AG08395 (cell line): ENCODE measurements at places on chromosomes 13 and 19.

GRCh38 chr13:48232420-48233045, 473 bp upstream of the ITM2B start:
- DNase-seq: no peak

DNA sequence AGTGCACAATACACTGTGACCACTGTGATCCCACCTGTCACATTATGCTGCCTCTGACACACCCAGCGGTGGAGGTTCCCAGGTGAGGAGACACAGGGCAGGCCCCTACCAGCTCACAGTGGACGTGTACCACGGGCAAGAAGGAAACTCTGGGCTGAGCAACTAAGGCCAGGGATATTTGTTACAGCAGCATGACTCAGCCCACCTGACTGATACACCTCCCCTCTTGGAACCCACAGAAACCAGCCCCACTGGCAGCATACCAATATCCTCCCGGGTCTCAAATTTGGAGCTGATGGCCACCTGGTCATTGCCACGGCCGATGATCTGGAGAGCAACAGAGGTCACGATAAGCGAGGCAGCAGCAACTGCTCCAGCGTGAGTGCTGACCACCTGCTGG, 14.9 kb downstream of the KLC3 start:
- no peak for DNase-seq

DNA sequence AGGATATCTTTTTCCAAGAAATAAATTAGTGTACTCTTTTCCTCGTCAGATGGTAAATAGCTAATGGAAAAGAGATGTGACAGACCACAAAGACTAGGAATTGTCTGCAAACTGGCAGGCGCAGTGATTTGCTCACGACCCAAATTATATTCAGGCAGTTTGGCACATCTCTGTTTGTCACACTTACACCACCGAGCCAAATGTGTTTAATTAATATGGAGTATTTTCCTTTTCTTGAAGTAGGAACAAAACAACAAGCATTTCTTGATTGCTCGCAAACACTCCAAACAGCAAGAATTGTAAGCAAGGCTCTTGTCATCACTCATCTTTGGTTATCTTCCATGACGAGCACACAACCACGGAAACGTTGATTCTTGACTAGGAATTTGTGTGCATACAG, 884.2 kb downstream of the PCDH9 start:
- DNase-seq: no peak

GRCh38 chr19:54464630-54465425, 1.2 kb upstream of the LENG9 start:
- DNase-seq: peak; percentile 85

GRCh38 chr19:30521937-30522336, 149.8 kb downstream of the ZNF536 start:
- no peak for DNase-seq

DNA sequence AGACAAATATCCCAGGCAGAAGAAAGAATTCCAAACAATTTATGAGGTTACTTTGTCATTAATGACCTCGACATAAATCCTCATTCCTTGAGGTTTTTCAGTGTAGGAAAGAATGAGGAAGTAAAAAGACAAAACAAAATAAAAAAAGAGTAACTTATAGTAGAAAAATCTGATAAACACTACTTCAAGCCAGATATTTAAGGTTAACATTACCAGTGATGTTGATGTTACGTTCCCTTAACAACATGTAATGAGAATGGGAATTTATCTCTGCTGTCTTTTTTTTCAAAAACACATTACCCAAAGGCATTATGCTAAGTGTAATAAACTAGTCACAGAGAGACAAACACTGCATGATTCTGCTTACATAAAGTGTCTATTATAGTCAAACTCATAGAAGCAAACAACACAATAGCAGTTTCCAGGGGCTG, 935.1 kb downstream of the SLITRK1 start:
- DNase-seq: no peak

GRCh38 chr13:73844986-73845385, 289.2 kb downstream of the KLF12 start:
- no peak for DNase-seq

- DNase-seq: no peak
These were observed 11.4 kb upstream of the CDC42EP5 start for GRCh38 chr19:54484451-54484850.

DNA sequence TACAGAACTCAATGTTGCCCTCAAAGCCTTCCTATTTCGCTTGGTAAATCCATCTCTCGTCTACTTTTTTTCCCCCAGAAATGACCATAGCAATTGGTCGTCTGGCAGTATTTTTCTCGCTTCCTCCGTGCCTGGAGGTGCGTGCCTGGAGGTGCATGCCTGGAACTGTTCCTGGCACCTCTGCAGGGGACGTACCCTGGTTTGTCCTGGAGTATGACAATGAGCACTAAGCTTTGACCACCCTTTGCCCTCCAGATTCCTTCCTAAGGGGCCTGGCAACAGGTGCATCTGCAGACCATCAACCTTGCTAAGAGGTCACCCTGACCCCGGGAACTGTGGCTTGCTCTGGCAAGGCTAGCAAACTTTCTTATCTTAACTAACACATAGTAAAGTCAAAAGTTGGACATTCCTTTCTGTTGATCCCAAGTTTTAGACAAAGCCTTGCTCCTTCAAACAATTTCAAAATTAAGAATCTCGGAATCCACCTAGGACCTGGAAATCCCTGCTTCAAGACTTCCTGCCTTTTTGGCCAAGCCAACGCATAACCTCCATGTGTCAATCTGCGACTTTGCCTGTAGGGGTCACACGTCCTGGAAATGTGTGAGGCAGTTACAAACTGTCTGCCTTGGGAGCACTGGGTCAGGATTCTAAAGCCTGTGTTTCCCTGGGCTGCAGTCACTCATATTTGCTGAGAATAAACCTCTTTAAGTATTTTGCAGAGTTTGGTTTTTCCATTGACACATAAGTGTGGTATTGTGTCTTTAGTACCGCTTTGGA, 28.8 kb upstream of the TUBGCP3 start:
- DNase-seq: peak; percentile 67

GRCh38 chr13:97133955-97134354, 88.2 kb upstream of the MBNL2 start:
- no peak for DNase-seq

DNA sequence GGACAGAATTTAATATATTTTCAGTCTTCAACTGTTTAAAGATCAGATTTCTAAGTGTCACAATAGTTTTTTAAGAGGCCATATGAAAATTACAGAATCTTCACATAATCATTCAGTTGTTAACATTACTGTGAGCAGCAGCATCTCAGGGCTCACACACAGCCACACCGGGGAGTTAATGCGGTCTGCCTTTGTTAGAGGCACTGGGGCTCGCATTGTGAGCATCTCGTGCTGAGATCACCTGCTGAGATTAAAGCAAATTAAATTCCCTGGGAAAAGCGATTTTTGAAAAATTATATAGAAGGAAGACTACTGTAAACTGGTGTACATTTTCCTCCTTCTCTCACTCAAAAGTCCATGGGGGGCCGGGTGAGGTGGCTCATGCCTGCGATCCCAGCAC, 16.6 kb downstream of the GPR12 start:
- DNase-seq: no peak

DNA sequence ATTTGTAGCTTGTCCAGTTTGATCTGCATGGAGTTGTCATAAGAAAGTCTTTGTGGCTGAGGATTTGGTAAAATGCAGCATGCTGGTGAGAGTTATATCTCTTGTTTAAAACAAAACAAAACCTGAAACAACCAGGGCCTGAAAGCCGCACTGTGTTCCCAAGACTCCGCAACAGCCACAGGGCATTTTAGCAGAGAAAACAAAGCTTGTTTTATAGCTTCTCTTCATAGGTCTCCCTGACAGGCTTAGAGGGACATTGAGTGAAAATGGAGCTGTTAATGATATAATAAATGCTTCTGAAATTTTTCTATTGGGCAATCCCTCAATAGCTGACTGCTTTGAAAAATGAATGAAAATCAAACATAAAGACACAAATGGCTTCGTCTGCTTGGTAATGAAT, 148.7 kb upstream of the RNF113B start:
- DNase-seq: no peak

- no peak for DNase-seq
These were observed 430.3 kb upstream of the ATXN8OS start for GRCh38 chr13:69677343-69677742.

DNA sequence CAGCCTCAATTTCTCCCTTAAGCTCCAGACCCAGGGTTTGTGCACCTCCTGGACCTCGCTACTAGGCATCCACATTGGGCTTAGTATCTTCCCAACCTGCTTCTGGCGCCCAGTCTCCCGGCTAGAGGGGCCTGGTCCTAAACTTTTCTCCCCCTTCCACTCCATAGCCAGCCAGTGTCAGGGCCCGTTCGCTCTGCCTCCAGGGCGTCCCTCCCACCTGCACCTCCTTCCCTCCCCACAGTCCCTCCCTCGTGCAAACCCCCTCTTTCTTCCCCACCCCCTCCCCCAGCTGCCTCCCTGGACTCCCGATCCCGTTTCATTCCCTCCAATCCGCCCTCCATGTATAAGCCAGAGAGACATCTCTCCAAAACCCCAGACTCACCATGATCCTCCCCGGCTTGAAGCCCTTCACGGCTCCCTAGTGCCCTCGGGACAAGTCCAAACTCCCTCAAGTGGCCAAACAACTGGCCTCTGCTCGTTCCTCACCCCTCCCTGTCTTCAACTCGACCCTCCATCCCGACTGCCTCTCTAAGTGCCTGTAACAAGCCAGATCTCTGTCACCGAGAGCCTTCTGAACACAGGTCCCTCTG, 997 bp upstream of the SAMD4B start:
- DNase-seq: no peak

DNA sequence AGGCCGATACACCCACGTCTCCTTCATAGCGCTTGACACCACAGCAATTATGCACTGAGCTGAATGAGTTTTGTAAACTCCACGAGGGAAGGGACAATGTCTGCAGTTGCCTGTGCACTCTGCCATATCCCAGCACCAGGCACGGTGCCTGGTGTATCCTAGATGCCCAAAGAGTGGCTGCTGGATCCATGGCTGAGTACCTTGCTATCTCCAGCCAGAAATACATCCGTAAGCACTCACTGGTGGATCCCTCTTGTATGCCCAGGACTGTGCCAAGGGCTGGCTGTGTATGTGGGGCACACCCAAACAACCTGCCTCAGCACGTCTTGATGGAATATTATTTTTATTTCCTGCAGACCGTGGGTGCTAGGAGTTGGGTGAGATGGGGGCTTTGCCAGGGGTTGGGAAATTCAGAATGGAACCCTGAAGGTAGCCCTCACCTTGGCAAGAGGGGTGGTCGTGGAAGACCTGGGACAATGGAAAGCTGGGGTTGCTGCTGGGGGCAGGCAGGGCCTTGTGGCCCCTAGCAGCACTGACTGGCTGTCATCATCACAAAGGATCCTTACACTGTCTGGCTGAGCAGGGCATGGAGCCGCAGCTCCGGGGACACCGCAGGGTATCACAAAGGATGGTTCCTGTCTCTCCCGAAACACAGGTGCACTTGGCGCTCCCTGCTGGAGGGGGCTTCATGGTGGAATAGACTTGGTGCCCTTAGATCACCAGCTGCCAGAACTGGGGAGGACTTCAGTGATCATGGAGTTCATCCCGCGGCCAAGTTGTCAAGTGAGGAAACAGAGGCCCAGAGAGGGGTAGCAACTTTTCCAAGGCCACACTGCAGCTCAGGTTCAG, 131.3 kb downstream of the URI1 start:
- no peak for DNase-seq

DNA sequence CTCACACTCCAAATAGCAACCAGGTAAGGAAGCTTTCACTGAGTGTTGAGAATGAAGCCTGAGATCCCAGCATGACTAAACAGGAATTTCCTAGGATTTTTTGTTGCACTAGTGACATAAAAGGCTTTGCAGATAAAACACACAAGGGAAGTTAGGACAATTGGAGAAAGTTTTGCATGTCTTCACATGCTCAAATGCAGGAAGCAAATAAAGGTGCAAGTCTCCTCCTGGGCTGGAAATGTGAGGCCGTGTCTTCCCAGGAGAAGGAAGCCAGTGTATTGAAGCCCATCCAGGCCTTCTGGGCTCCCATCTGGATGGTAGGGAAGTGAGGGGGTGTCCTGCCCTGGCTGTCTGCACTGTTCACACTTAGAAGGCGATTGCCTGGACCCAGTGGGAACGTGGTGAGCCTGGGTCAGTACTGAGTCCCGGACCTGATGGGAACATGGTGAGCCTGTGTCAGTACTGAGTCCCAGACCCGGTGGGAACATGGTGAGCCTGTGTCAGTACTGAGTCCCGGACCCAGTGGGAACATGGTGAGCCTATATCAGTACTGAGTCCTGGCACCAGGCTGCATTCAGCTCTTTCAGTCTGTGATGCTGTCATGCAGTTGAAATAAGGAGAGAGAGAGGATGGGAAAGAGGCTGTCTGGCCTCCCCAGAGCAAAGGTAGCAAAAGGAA, 38.7 kb downstream of the SIAH3 start:
- no peak for DNase-seq

DNA sequence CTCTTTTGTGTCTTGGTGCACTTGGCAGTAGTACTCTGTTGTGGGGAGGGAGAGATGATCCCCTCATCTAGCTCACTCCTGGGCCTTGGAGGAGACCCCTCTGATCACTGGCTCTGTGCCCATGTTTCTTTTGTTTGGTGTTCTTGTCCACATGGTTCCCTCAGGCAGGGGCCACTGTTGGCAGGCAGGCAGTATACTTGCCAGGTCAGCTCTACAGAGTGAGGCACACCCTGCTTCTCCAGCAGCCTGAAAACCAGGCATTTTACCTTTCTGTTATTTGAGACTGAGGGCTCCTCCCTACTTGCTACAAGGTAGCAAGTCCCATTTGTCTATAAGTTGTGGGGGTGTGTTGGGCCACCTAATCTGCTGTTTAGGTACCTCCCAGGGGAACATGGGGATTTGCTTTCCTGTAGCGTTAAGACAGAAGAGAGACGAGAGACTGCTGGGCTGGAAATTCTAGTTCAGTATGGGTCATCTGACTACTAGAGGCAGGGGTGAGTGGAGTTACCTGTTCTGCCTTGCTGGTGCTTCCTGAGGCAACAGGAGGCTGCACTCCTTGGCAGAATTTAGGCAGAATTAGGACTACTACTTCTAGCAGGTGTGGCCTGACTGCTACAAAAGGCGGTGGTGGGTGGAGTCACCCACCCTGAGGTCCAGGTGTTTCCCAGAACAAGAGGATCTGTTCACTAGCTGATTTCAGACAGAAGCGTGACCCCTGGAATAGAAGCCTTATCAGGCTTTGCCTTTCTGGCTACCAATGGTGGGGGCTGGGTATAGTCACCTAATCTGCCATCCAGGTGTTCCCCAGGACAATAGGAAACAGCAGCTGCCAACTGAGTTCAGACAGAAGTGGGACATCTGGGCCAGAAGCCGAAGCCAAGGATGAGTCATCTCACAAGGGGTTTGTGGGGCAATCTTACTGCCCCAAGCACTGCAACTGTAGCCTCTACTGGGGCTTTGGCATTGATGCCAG, 843.0 kb upstream of the ATXN8OS start:
- DNase-seq: no peak

DNA sequence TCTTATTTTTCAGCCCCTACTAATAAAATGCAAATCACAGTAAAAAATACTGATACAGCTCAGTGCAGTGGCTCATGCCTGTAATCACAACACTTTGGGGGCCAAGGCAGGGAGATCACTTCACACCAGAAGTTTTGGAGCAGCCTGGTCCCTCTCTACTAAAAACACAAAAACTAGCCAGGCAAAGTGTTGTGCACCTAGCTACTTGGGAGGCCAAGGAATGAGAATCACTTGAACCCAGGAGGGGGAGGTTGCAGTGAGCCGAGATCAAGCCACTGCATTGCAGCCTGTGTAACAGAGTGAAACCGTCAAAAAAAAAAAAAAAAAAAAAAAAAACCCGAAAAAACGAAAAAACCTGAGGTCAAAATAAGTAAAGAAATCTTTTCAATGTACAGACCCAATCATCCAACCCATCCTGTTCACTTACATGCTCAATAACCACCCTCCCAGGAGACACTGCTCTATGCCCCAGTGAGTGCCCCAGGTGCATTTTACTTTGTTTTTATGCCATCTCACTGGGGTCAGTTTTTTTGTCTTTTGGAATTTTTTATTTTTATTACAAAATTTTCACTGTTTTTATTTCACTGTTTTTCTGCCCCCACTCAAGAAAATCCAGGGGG, 107.0 kb downstream of the ZNF486 start:
- DNase-seq: no peak
